Colonic mucosa (tissue), 4 donors: ENCODE measurements at places on chromosomes 16 and 17. TPM values are rescaled to one million over a fixed set of nuclear protein-coding genes. Genes with fewer than 3 reads are reported as not detected.

- DNase-seq, result no peak
Observed at GRCh38 chr17:51275381-51275780, 15.0 kb downstream of the UTP18 start.

- peak; percentile 86 for DNase-seq
Observed at GRCh38 chr16:56932721-56933619, 1.0 kb downstream of the HERPUD1 start.

- DNase-seq, result peak; percentile 50
Observed at GRCh38 chr16:17224879-17225281, 245.9 kb downstream of the XYLT1 start.

GRCh38 chr16:49622421-49623402, 233.2 kb downstream of the ZNF423 start:
- DNase-seq, result no peak

GRCh38 chr16:14241631-14242030, 170.5 kb downstream of the MRTFB start:
- no peak for DNase-seq

DNA sequence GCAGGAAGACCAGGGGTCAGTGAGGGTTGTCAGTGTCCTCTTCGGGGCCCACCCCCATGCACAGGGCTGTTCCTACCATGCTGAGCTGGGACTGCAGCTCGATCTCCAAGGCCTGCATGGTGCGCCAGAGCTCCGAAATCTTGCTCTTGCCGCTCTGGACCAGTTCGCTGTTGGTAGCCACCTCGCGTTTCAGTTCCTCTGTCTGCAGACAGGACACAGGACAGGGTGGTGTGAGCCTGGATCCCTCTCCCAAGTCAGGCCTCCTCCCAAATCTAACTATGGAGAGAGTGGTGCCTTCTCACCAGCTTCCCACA, 90.9 kb downstream of the GOSR1 start:
- DNase-seq, result no peak

DNA sequence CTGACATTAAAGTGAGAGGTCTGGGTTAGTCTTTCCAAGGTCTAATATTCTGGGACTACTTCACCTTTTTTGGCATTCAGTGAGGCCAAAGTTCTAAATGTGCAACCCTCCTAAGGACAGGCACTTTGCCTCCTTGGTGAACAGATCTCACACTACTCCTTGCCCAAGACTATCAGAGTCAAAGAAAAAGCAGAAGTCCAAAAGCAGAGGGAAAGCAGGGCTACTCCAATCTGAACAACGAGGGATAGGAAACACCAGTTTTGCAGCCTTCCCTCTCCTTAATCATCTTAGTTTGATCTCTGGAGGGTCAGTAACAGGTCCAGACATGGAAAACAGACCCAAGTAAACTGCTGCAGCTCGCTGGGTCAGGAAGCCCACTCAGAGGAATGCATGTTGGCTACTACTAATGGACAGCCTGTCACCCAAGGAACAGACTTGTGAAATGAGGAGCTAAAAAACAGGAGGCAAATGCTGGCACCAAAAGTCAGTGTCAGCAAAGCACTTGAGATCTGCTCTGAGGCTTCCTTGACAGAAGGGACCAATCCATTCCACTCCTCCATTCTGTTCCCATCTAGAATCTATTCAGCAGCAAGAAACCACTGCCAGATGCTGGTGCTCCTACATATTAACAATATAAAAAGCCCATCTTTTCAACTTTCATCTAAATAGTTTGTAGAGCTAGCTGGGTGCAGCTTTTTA, 29.9 kb downstream of the DCUN1D3 start:
- no peak for DNase-seq

- no peak for DNase-seq
Observed at GRCh38 chr17:4920351-4921048, 11.6 kb upstream of the GP1BA start.

DNA sequence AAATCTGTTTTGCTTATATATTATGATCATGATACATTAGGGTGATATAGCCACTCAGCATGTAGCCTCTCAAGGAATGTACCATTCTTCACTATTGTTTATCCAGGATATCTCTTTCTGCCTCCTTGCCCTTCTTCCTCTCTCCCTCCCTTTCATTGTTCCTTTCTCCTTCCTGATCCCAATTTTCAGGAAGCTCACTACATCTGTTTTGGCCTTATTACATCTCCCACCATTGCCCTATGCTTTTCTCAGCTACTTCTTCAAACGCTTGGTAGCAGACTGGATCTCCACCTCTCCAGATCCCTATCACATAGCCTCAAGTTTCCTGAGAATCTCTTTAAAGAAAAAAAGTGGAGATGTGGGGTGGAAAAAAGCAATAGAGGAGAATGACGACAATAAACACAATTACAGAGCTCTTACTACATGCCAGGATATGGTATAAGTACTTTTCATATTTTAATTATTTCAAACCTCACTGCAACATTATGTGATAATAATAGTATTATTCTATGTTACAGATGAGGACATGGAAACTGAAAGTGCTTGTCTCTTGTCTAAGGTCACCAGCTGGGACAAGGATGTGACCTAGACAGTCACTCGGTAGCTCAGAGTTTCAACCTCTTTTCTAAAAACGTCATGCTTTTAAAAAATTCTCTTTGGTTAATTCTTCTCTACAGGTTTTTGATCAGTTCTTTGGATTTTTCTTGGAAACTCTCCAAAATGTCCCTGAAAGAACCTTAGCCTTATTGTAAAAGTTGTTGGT, 959.1 kb downstream of the CDH11 start:
- DNase-seq, result no peak

DNA sequence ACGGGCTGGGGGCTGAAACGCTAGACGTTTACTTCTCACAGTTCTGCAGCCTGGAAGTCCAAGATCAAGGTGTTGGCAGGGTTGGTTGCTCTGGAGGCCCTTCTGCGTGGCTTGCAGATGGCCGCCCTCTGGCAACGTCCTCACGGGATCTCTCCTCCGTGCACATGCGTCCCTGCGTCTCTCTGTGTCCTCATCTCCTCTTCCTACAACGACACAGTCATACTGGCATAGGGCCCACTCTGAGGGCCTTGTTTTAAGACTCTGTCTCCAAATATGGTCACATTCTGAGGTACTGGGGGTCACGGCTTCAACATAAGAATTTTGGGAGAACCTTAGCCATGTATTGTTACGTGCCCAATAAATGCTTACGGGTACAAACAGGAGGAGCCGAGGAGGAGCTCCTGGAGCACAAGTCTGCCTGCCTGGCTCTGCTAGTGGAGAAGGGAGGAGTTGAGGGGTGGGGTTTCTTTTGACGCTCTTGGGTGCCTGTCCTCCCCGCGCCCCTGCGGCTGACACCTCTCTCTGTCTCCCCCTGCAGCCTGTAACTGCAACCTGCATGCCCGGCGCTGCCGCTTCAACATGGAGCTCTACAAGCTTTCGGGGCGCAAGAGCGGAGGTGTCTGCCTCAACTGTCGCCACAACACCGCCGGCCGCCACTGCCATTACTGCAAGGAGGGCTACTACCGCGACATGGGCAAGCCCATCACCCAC, 141.1 kb downstream of the NTN1 start:
- DNase-seq, result no peak

DNA sequence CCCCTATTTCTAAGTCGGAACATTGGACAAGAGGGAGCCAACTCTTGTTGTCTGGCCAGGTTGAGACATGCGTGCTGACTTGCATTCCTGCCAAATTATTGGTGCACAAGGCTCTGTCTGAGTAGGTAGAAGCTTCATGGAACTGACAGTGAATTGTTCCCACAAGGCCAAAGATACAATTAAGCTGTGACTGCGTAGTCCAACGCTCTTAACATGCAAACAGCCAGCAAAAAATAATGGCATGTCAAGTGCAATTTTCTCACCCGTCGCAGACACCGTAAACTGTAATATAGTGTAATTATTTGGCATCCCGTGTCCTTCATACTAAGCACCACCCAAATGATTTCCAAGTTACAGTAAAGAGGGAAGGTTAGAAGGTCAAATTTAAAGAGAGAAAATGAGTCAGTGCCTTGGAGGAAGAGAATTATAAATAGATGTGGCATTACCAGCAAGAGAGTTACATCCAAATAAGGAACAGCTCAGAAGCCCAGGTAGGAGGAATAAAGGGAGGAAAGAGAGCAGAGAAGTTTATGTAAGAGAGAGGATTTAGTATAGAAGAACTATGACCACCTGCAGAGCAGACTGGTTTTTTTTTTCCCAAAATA, 21.8 kb downstream of the CDH8 start:
- no peak for DNase-seq

DNA sequence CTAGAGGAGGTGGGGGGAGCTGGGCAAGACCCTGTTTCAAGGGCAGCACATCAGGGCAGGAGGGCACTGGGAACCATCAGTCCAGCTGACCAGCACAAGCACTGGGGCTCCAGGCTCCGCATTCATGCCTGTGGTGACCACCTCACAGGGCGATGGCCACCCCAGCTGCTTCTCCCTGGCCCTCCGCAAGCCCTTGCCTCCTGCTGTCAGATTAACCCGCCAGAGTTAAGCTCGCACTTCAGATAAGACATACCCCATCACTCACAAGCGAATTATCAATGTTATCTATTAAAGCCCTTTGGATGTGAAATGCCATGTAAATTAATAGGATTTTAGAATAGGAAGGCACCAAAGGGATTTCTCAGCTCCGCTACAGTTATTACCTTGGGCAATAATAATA, 105.0 kb downstream of the CCDC182 start:
- DNase-seq, result no peak

GRCh38 chr16:71293919-71294318, 4.7 kb upstream of the CMTR2 start:
- no peak for DNase-seq

DNA sequence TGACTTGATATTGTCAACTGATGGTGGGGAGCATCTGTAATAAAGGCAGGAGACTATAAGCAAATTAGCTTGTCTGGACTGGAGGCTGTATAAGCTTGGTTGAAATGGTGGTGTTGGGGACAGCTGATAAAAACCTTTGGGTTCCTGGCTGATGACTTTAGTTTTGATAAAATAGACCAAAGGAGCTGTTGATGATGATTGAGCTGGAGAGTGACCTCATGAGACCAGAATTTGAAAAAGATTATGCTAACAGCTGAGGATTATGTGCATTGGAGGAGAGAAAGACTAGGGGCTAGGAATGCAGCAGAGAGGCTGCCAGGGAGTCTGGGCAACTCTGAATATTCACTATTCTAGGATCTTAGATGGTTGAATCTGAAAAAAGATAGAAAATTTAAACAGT, 8.7 kb upstream of the CDC27 start:
- no peak for DNase-seq

DNA sequence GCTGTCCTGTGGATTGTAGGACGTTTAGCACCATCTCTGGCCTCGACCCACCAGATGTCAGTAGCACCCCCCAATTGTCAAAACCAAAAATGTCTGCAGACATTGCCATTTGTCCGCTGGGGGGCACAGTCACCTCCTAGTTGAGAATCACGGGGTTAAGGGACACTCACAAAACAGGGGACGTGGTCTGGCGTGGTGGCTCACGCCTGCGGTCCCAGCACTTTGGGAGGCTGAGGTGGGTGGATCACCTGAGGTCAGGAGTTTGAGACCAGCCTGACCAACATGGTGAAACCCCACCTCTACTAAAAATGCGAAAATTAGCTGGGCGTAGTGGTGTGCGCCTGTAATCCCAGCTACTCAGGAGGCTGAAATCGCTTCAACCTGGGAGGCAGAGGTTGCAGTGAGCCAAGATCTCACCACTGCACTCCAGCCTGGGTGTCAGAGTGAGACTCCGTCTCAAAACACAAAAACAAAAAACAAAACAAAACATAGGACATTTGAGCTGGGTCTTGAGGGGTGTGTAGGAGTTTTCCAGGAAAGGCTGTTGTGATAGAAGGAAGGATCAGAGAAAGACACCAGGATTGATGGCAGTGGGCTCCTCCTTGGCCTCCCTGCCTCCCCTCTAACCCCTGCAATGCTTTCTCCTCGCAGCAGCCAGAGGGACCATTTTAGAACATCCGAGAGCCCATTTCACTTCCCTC, 171.8 kb upstream of the GSE1 start:
- no peak for DNase-seq

- no peak for DNase-seq
Observed at GRCh38 chr16:87765473-87765775, 362 bp downstream of the KLHDC4 start.

DNA sequence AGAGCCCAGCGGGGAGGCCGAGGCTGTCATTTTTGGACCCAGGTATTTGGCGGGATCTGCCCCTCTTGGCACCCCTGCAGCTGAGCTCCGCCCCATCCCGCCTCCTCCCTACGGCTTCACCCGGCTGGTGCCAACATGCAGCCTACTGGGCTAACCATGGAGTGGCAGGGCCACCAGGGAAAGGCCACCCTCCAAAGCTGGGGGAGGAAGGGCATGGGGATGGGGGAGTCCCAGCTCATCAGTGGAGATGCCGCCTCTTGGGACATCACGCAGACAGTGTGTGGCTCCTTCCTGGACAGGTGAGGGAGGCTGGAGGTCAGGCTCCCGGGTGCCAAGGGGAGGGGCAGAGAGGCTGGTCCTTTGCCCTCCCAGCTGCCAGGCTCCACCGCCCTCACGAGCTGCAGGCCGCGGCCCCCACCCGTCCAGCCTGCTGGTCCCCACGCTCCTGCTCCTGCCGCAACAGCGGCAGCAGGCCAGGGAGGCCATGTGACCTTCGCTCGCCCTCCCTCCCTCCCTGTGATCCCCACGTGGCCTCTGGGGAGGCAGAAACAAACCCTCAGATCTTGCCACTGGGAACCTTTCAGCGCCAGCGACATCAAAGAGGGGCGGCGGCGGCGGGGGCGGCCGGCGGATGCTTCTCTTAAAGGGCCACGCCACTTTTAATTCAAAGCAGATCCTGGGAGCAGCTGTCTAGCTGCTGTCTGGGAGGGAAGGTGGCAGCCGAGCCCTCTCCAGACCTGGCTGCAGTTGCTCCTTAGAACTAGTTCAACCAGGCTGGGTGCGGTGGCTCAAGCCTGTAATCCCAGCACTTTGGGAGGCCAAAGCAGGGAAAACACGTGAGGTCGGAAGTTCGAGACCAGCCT, 6.8 kb upstream of the NOTUM start:
- peak; percentile 83 for DNase-seq

Gene NIP7
- total RNA-seq, result 22.0 TPM

Gene TEX14
- 0.10 TPM for total RNA-seq

Gene CLDN7
- 798 TPM for total RNA-seq

Gene CHD9NB
- total RNA-seq, result 5.6 TPM

Gene TBC1D3E
- total RNA-seq, result not detected

Gene JUP
- total RNA-seq, result 317 TPM

Gene DCAF7
- total RNA-seq, result 105 TPM

Gene FMNL1
- total RNA-seq, result 8.4 TPM

Gene CDC6
- 40.8 TPM for total RNA-seq
